GM12864 (cell line): ENCODE measurements at places on chromosomes 12 and 14.

DNA sequence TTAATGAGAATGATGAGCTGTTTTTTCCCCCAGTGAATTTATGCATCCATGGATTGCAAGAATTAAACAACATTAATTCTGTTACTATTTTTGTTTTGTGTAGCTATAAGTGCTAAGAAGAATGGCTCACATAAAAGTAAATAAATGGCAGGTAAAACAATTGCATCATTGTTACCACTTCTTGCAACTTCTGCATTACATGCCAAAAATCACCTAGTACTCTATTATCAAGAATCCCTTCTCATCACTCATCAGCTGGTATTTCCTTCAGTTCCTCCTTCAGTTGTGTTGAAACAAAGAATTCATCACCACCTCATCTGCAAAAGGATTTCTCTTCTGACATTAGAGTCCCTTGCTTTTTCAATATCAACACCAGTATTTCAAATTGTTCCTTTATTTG is 773 bp downstream of the A2M start:
- no peak for DNase-seq

GRCh38 chr12:7934889-7935492 is 996 bp downstream of the SLC2A3 start:
- DNase-seq = no peak

DNA sequence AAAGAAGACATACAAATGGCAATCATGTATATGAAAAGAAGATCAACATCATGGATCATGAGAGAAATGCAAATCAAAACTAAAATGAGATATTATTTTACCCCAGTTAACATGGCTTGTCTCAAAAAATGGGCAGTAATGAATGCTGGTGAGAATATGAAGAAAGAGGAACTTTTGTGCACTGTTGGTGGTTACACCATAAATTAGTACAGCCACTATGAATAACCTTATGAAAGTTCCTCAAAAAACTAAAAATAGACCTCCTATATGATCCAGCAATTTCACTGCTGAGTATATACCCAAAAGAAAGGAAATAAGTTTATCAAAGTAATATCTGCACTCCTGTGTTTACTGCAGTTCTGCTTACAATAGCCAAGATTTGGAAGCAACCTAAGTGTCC is 151.7 kb downstream of the PDZRN4 start:
- no peak for DNase-seq

DNA sequence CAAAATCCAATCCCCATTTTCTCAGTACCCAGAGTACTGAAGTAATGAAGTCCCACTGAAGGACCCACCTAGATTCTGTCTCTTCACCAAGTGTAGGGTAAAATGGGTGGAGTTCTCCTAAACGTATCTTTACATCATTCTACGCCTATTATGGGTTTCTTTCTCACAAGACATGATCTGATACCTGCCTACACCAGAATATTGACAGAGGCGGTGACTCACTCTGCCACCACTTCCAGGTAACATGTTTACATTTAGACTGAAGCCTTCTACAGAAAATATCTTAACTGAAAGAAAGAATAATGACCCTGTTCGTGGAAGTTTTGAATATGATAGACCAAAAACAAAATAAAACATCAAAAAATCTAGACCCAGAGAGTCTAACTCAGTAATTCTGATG is 89.8 kb downstream of the BTG1 start:
- no peak for DNase-seq

GRCh38 chr14:104406831-104407230 is 172.7 kb upstream of the C14orf180 start:
- no peak for DNase-seq

- DNase-seq = no peak
Observed at GRCh38 chr12:132170637-132171292, 26.5 kb downstream of the NOC4L start.

DNA sequence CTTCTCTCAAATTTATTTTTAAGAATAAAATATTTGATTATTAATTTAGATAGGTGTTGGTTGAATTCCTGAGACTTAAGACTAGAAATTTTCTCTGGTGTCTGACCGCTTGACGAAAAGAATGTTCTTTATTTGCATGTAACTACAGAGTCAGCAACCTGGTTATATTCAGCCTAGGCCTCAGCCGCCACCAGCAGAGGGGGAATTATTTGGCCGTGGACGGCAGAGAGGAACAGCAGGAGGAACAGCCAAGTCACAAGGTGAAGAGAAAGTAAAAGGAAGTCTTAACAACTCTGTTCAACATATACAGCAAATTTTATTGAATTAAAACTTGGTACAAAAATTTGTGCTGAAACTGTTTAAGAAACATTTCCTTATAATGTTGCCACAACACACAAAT is 5.2 kb downstream of the PIWIL1 start:
- DNase-seq = no peak

GRCh38 chr12:50257236-50258166 is 25.8 kb downstream of the LIMA1 start:
- no peak for DNase-seq

DNA sequence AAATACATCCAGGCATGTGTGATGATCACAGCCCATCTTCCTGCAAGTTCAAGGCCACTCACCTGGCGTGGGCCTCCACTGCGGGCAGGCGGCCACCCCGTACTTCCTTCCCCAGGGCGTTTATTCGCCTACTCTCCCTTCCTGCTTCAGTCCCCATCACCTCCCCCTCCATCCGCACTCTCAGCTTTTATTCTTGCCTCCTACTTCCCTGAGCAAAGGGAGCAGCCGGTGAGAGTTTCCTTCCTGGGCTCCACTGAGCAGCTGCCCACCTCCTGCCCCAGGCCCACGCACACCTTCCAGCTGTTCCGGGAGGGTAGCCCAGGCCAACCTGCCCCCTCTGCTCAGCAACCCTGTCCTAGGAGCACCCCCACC is 4.1 kb downstream of the CYP46A1 start:
- DNase-seq = no peak

DNA sequence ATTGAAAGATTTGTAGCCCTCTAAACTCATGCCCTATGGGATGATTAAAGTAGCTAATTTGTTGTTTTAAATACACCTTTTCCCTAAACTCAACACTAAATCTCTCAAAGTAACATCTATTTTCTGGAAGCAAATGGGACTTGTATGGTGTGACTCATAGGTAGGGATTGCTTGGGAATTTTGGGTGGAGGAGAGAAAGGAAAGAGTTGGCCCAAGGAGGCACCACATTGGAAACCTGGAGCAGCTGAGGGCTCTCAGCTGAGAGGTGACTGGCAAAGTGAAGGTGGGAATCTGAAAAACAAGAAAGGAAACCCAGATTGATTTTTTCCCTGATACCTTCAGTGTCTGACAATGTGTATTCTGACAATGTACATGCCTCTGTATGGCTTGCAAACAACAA is 114.8 kb upstream of the PRICKLE1 start:
- no peak for DNase-seq

DNA sequence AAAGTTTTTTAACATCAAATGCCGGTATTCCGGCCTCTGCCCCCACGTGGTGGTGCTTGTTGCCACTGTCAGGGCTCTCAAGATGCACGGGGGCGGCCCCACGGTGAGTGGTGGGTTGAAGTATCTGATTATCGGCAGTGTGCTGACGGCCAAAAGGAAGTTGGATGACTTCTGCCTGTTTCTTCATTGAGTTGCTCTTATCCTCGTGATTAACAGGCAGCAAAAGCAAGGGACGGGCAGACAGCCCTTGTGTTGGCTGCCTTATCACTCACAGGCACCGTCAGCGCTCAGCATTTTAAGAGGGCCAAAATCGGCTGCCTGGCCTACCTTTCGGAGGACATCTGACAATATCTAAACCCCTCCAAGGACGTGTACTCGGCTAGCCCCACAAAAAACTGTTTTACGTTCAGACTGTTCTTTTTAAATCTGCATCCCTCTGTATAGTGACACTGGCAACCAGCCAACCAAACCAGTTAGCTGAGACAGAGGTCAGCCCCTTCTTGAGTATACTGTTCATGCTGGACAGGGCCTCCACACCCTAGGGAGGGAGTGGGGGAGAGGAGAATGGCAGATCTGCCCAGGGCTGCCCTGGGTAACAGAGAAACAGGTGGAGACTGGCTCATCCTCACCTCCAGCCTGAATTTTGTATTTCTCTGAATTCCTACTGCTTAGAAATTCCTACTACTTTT is 22.9 kb upstream of the AKAP5 start:
- no peak for DNase-seq

- DNase-seq = no peak
Observed at GRCh38 chr14:67432050-67432564, 20.1 kb upstream of the PLEK2 start.

DNA sequence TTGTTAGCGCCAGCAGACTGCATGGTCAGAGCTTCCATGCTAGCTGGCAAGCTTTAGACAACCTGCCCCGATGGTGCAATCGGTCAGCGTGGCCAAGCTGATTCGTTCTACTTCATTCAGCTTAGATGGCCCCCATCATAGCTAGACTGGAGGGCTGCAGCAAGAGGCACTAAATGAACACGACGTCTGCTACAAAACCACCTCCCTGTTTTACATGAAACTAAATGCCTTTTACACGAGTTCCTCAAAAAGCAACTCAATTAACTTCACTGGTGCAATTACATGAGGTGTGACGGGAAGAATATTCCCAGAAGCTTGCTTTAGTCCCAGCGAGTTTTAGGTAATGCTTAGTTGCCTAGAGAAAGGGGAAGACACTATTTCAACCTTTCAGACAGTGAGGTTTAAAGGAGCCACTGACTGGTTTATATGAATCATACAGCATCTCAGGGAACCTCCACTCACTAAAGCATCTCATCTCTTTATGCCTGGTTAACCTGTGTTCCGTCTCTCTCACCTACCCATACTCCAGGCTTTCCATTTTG is 8.4 kb downstream of the NIN start:
- DNase-seq = no peak

GRCh38 chr12:113853491-113853890 is 112.6 kb downstream of the RBM19 start:
- DNase-seq = no peak

DNA sequence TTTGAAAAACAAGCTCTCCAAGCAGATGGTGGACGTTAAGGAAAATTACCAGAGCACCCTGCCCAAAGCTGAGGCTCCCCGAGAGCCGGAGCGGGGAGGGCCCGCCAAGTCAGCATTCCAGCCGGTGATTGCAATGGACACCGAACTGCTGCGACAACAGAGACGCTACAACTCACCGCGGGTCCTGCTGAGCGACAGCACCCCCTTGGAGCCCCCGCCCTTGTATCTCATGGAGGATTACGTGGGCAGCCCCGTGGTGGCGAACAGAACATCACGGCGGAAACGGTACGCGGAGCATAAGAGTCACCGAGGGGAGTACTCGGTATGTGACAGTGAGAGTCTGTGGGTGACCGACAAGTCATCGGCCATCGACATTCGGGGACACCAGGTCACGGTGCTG is 62.4 kb downstream of the NTF3 start:
- DNase-seq = no peak

DNA sequence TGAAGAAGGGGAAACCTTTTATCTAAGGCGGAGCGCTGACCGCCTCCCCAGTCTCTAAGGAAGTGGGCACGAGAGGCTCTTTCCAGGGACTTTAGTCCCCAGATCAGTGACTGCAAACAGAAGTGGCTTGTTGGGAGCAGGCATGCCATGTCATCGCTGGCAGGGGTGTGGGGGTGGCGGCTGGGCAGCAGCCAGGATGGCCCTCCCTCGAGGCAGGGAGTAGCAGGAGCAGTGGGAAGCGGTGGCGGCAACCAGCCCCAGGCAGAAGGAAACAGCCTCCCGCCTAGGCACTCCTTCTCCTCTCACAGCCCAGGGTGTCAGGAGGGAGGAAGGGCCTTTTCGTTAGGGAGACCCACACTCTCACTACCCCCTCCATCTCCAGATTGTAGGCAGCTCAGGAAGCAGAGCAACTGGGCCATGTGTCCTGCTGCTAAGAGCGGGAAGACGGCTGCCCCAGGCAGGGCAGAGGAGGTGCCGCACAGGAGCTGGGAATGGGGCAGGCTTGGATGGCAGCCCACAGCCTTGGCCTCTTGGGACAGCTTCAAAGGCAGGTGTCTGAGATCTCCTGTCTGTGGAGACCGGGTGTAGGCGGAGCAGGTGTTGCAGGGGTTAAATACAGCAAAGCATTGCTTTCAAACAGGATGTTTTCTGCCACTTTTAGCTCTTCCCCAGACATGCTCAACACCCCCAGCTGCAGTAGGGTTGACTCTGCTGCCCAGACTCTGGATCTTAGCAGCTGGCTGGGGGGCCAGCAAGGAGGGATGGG is 21.8 kb downstream of the VDR start:
- DNase-seq = peak; percentile 81

GRCh38 chr12:68121143-68121542 is 38.4 kb downstream of the IFNG start:
- no peak for DNase-seq

DNA sequence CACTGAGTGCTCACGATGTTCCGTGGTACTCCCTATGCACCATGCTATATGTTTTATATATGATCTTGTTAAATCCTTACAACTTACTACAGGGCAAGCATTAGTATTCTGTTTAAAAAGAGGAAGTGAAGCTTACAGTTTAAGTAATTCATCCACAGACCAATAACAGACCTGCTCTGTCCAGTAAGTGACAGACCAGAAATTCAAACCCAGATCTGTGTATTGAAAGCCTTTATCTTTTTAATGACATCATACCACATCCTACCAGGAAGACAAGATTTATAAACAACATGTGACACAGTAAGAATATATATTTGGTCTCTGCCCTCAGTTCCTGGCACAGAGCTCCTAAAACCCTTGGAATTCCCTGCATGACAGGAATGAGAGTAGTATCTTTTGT is 206.5 kb downstream of the STXBP6 start:
- DNase-seq = no peak

GRCh38 chr12:67632005-67632404 is 16.5 kb upstream of the DYRK2 start:
- no peak for DNase-seq

GRCh38 chr14:55274146-55274545 is 2.9 kb downstream of the FBXO34 start:
- DNase-seq = no peak

DNA sequence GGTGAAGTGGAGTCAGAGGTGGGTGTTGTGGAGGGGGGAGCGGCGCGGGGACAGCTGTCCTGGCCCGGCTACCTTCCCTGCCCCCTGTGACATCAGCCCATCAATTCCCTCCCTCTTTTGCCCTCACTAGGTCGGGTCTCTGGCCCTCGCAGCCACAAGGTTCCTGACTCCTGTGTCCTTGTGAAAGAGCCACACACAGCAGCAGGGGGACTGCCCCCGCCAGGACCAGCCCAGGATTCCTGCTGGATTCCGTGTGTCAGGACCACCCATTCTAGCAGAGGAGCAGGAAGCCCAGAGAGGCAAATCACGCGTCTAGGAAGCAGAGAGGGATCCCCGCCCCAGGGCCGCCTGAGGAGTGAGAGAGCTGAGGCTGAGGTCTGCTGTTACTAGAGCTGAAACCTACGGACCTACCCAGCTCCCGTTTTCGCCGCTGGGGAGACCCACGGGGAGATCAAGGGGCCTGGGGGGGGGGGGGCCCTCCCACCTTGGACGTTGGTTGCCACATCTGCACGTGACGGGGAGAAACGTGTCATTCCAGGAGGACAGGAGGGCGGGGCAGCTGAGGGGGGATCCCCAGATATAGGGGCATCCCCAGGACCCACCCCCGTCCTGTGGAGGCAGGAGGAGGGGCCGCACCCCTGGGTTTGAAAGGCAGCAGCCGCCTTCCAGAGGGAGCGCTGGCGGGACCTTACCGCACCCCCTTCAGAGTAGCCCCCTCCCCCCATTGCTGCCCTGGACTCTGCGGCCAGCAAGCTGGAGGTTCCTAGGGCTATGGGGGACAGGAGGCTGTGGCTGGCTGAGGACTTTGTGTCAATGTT is 12.5 kb upstream of the INF2 start:
- DNase-seq = no peak

- no peak for DNase-seq
Observed at GRCh38 chr12:7787574-7788293, 1.5 kb upstream of the NANOG start.
